ENCODE measurements at places on chromosomes 13 and 19. TPM values are rescaled to one million over a fixed set of nuclear protein-coding genes. Genes with fewer than 3 reads are reported as not detected.

The FGF22 gene
- polyA plus RNA-seq, result 0.28 TPM

The MCOLN1 gene
- polyA plus RNA-seq, result 16.4 TPM

The APC2 gene
- polyA plus RNA-seq, result 1.1 TPM

The CYP4F12 gene
- polyA plus RNA-seq, result 1.8 TPM

The KANK3 gene
- 15.8 TPM for polyA plus RNA-seq

The C19orf38 gene
- polyA plus RNA-seq, result 3.7 TPM

The FXYD5 gene
- 22.3 TPM for polyA plus RNA-seq

The CYP2A6 gene
- polyA plus RNA-seq, result not detected

The GARIN5A gene
- polyA plus RNA-seq, result 6.8 TPM

The ZNF724 gene
- polyA plus RNA-seq, result 2.4 TPM

The ZNF813 gene
- polyA plus RNA-seq, result 2.6 TPM

The NUMBL gene
- polyA plus RNA-seq, result 36.7 TPM

DNA sequence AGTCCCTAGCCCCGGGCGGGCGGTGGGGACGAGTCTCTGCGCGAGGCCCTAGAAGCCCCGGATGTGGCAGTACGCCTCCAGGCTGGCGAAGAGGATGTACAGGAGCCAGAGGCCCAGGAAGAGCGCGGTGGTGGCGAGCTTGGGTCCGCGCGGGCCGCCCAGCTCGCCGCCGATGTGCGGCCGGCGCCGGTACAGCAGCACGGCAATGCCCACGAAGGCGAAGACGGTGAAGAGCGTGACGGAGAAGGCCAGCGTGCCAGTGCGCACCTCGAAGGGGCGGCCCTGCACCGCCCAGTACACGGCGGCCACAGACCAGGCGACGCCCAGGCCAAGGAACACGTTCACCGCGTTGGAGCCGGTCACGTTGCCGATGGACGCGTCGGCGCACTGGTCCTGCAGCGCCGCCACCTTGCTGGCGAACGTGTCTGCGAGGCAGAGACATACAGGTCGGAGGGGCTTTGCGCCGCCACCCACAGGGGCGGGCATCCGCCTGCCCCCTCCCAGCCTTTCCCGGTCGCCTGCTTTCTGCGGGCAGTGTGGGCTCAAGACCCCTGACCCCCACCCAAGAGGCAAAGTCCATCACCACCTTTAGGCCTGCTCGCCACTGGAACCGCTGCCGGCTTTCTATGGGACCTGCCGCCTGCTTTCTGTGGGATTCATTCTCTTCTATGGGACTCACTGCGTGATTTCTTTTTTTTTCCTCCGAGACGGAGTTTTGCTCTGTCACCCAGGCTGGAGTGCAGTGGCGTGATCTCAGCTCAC, 10.9 kb upstream of the MEIS3 start:
- no peak for DNase-seq

- DNase-seq, result no peak
Measured at GRCh38 chr13:72246396-72246795, 379.4 kb upstream of the DACH1 start.

DNA sequence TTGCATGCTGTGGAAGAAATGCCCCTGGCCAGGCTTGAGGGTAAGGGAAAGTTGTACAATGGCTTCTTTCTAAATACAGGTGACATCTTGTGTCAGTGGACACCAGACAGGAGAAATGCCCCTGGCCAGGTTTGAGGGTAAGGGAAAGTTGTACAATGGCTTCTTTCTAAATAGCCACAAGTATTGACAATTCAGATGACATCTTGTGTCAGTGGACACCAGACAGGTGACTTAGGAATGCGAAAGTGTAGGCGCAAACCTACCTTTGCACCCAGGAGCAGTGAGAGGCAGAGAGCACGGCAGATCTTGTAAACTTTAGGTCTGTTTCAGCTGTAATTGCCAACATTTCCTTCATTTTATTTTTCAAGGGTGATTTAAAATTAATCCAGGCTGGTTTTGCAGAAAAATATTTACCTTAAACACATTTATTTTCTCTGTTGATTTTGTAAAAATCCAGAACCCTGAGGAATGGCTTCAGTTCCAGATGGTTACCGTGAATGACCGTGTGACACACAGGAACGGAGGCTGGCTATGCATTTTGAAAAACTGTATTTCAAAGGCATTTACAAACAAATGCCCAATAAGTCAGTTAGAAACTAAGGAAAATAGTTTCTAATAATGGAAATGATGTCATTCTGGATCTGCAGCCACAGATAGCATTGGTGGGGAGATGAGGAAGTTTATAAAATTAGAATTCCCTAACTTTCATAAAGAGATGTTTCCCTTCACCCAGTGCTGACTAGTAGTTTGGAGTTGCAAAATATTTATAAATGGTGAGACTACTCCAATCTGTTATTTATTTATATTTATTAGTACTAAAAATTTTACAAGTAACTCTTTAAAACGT, 34.9 kb downstream of the TNFSF13B start:
- no peak for DNase-seq

GRCh38 chr13:85379433-85379832, 419.8 kb downstream of the SLITRK6 start:
- DNase-seq, result no peak

DNA sequence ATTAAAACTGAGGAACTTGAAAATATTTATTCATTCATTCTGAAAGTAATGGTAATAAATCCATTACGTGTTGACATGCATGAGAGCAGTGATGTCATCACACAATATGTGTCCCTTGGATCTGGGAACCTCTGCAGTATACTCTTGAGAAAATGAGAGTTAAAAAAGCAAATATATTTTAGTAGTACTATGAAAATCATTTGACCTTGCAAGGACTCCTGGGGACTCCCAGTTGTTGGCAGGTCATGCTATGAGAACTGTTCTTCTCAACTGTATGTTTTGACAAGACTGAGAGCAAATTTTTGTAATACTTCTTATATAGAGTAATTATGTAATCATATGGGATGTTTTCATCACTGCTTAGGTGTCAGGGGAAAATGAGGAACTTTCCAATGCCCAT, 249.4 kb downstream of the PCCA start:
- DNase-seq, result no peak

GRCh38 chr13:111925146-111925875, 141.6 kb upstream of the SOX1 start:
- DNase-seq, result no peak

DNA sequence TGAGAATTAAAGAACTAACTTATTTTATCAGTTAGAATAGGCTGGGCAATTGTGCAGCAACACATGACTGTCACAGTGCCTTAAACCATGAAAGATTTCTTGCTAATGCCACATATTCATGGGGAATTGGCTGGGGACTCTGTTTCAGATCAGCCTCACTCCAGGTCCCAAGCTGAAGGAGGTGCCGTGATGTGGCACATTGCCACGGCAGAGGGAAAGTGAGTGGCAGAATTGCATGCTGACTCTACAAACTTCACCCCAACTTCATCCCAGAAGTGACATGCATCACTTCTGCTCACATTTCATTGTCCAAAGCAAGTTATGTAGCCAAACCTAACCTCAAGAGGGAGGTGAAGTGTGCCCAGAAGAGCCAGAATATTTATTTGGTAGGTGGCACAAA, 37.8 kb downstream of the OLFM4 start:
- DNase-seq, result no peak
